Prostate gland (tissue), 2 donors: ENCODE measurements at places on chromosomes 12 and 14. TPM values are rescaled to one million over a fixed set of nuclear protein-coding genes. Genes with fewer than 3 reads are reported as not detected.

- no peak for DNase-seq
Measured at GRCh38 chr14:100548295-100548655, 38.9 kb downstream of the BEGAIN start.

DNA sequence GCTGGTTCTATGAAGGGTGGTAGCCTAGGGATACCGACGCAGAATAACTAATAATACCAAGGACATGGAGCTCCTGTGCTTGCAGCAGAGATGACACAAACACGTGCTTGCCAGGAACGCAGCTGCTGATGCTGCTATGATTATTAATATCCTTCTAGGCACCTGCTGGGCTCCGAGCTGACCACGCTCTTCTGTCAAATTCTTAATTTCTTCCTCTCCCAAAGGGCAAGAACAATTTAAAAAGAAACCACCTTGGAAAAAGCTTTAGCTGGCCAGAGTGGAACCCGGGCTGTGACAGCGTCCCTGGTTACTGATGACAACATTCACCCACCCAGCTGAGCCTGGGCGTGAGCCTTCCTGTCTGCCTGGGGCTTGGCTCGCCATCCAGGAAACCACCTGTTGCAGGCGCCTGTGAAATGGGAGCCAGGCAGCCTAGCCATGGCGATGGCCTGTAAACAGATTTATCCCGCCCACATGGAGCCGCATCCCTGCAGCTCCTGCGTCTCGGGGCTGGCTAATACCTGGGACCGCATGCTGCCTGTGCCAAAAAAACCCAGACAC lies 28.8 kb downstream of the CLMN start:
- DNase-seq = peak; percentile 63

DNA sequence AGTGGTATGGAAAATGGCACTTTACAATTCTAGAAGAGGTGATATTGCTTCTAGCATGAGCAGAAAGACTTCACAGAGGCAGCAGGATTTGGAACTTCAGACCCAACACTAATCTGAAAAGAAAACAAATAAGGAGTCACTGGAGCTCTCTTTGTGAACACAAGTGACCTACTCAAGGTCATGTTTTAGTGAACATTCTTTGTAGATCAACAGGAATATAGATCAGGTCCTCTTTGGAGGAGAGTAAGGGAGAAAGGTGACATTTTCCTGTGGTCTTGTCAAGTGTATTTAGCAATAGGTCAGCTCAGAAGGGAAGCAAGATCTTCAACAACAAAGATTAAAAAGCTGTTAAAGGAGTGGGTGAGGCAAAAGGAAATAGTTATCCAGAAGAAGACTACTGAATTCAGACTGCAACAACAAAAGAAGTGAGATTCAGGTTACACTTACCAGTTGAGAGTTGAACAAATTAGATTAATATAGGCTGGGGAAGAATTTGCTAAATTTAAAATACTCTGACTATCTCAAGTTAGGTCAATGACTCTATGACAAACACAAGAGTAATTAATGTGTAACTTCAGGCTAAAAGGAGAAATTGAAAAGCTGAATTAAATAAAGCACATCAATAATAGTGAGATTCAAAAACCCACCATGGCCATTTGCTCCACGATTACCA lies 528.2 kb downstream of the RPS29 start:
- no peak for DNase-seq

GRCh38 chr14:72752034-72752412 lies 141.9 kb downstream of the DPF3 start:
- no peak for DNase-seq

DNA sequence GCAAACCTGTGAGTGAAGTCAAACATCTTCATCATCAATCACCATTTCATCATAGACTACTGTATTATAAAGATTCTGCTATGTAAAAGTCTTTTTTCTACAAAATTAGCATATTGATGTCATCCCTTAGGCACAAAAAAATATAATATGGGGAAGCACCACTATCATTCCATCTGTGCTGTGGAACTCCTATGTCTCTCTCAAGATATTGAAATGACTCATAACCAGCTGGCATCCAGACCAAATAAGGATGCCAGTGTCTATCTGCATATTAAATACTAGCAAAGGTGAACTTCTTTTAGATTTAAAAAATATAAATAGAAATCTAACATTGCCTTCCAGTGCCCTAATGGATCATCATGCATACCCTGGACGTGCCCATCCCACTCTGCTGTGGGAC lies 17.9 kb upstream of the DCAF5 start:
- DNase-seq = no peak

- DNase-seq = no peak
Measured at GRCh38 chr12:9065607-9065856, 50.2 kb downstream of the A2M start.

GRCh38 chr14:24329736-24330135 lies 5.1 kb downstream of the ADCY4 start:
- no peak for DNase-seq

- DNase-seq = peak; percentile 42
Measured at GRCh38 chr12:55996201-55996714, 818 bp upstream of the SUOX start.

DNA sequence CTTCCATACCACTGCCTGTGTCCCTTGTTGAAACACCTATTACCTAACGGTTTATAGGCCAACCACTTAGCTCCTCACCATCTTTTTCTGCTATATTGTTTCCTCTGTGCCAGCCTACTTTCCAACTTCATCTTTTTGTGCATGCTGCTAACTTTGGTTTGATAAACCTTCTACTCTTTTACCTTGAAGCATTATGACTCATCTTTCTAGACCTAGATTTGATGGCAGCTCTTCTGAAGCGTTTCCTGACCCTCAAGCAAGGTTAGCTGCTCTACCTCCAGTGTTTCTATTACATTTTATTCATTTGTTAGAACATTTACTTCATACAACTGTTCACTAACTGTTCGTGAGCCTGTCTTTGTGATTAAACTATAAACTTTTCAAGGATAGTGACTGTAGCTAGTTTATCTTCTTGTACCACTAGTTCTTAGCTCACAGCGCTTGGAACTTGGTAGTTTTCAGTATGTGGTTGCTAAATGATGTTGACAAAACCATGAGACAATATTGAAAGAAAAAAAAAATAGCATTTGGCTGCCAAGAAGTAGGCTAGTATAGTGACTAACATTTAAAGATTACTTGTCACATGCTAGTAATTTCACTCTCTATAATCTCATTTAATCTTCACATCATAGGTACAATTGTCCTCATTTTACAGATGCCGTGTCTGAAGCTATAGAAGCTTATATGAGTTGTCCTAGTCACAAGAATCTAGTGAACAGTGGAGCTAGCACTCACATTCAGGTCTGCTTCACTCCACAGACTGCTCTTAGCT lies 79.5 kb downstream of the APAF1 start:
- DNase-seq = no peak

- DNase-seq = no peak
Measured at GRCh38 chr14:101950516-101951215, 13.7 kb upstream of the DYNC1H1 start.

DNA sequence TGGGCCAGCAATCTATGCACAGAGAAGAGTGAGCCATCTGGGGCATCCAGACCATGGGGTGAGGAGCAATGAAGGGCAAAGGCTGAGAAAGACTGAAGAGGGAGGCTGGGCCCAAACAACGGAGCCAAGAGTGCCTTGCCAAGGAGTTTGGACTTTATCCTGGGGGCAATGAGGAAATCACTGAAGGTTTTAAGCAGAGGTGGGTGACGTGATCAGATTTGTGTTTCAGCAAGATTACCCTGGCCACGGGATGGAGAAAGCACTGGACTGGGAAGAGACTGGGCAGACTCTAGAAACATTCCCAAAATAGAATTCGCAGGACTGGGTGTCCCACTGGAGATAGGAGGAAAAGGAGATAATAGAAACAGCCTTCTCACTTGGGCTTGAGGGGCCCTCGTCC lies 65.3 kb downstream of the DPF3 start:
- DNase-seq = no peak

DNA sequence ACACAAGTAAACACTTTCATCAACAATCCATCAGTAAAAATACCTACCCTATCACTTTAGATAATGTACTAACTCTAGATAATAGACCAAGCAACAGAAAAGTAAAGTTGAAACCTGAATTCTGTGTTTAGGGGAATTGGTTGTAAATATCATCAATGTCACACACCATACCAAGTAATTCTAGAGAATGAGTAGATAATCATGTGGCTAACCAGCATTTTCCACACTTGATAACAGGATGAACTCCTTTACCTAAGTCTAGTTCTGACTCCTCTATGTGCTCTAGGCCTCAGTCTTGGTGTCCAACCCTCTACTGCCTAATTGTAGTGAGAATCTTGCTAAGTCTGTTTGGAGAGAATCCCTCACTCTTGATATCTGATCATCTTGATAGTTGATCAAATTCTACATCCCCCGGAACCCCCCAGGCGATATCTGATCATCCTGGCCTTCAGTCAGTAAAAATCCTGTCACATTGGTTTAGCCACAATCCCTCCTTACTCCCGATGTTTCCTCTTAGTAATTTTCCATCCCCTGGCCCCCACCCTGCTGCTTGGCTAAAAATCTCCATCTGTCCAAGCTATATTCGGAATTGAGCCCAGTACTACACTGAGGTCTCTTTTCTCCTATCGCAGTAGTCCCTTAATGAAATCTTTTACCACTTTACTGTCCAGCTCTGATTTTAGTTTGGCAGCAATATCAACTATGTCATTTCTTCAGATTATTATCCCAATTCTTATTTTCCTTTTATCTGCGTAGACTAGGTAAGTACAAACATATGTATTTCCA lies 3.4 kb upstream of the SLCO1A2 start:
- DNase-seq = no peak

GRCh38 chr14:84708865-84709264 lies 821.1 kb upstream of the FLRT2 start:
- no peak for DNase-seq

- DNase-seq = peak; percentile 70
Measured at GRCh38 chr14:49865431-49865859, 12.9 kb upstream of the NEMF start.

DNA sequence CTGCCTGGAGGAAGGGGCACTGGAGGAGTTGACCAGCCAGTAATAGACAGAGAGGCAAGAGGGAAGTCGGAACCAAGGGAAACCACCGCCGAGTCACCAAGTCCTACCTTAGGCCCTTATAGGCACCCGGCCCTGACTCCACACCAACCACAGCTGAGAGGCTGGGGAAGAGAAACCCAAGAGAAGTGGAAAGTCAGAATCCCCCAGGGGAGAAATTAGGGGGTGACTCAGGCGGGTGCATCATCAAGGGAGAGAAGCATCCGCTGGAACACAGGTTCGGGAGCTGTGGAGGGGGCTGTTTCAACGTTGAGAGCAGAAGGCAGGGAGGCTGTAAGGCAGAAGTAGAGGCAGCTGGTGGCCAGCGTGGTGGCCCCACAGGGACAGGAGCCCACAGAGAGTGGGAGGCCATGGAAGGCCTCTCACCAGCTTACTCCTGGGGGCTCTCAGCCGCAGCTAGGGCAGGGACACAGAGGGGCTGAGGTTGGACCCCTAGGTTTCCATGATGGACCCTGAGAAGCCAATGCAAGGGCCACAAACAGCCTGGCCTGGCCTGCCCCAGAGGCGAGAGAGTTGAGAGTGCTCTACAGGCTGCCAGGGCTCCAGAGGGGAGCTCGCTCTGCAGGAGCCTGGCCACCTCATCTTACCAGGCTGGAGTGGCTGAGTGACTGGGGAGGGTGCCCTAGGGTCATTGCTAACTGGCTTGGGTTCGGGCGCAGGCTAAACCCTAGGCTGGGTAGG lies 1.4 kb upstream of the TRMT61A start:
- no peak for DNase-seq

DNA sequence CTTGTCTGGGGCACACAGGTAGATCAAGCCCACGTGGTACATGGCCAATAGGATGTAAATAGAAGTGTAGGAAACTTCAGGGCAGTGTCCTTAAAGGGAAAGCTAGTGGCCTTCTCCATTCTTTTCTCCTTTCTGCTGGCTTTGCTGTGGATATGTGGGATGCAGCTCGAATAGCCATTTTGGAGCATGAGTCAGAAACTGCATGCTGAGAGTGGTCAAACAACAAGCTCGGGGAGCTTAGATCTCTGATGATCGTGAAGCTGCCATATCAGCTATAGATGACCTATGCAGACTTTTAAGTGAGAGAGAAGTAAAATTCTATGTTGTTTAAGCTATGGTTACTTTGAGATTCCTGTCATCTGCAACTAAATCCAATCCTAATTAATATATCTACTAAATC lies 241.3 kb upstream of the DAAM1 start:
- no peak for DNase-seq

DNA sequence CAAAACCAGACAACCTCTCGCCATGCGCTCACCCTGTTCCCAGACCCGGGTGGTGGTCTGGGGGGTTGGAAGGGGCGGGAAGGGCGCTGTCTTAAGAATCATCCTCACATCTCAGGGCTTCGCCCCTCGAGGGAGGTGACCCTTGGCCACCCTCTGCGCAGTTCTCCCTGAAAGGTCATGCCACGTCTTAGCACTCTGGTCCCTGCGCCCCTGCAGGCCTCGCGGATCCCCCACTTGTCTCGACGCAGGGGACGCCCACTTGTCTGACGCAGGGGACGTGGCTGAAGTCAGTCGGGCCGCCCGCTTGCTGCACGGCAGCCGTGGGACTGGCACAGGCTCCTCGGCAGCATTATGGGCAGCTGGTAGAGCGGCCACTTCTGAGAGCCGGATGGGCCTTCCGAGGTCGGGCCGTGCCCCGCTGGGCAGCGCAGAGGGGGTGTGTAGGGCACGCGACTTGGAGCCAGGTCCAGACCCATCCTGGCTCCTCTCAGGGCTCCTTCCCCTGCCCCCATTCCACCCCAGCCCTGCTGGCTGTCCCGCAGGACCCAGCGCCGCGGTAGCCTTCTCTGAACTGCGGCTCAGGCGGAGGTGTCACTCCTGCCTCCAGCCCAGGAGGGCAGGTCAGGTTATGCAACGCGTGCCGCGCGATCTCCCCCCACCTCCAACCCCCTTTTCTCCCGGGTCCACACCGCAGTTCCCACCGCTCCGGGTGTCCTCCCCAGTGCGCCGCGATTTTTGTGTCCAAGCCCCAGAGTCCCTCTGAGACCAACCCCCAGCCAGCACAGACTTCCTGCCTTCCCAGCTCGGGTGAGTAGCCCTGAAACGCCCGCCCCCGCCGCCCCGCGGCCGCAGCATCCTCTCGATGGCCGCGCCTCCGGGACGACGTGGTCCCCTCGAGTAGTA lies 40.9 kb upstream of the CAPRIN2 start:
- DNase-seq = no peak

DNA sequence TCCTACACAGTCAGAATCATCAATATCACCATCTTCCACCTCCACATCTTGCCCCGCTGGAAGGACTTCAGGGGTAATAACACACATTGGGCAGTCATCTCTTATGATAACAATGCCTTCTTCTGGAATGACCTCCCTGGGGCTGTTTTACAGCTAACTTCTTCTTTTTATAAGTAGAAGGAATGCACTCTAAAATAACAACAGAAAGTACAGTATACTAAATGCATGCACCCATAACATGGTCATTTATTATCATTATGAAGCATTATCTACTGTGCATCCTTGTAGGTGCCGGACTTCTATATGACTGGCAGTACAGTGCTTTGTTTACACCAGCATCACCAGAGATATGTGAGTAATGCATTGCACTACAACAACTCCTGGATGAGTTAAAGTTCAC lies 19.0 kb upstream of the NUAK1 start:
- DNase-seq = no peak

- DNase-seq = no peak
Measured at GRCh38 chr12:15688202-15688736, 100.9 kb downstream of the EPS8 start.

The DIO3 gene
- total RNA-seq = 0.82 TPM

The TAS2R43 gene
- total RNA-seq = 3.6 TPM

The NEUROD4 gene
- not detected for total RNA-seq

The BEST3 gene
- 0.85 TPM for total RNA-seq
